ENCODE measurements at places on chromosomes 5 and 9.

GRCh38 chr9:120867676-120868338 is 9.2 kb downstream of the PHF19 start:
- no peak for DNase-seq

GRCh38 chr5:157819502-157820115 is 39.3 kb downstream of the CLINT1 start:
- DNase-seq, result no peak

DNA sequence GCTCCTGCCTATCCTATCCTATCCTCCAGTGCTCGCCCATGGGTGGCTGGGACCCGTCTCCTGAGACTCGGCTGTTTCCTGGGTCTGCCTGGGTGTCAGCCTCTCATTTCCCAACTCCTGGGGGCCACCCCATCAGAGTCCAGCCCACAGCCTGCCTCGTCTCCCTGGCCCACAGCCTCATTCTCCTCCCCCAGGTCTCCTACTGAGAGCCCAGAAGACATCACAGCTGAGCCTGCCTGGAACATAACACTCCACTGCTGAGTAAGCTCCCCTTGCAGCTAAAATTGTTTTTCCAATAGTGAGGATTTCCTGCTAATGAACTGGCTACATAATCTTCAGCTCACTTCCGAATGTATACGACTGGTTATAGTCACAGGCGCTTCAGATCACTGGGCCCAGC is 95.3 kb downstream of the TTLL11 start:
- DNase-seq, result no peak

GRCh38 chr9:78549711-78550110 is 252.8 kb downstream of the PSAT1 start:
- DNase-seq, result no peak

GRCh38 chr5:122775550-122776542 is 966 bp downstream of the SNX2 start:
- DNase-seq, result no peak

- no peak for DNase-seq
Measured at GRCh38 chr5:174074369-174074768, 28.9 kb downstream of the NSG2 start.

GRCh38 chr9:133979921-133980863 is 11.9 kb downstream of the VAV2 start:
- DNase-seq, result no peak
